ENCODE measurements at places on chromosomes 7 and 10.

DNA sequence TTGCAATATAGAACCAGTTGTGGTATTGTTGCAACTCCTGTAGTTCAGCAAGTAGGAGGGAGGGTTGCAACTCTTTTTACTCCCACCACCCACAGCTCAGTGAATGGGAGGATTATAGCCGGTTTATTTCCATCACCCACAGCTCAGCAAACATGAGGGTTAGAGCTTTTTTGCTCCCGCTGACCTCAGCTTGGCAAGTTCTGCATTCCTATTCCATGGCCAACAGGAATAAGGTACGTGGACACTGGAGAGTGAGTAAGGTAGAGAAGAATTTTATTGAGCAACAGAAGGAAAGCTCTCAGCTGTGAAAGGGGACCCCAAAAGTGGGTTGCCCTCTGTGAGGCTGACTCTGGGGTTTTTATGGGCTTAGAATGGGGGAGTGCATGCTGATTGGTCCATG, 167.1 kb upstream of the SMIM30 start:
- no peak for DNase-seq

DNA sequence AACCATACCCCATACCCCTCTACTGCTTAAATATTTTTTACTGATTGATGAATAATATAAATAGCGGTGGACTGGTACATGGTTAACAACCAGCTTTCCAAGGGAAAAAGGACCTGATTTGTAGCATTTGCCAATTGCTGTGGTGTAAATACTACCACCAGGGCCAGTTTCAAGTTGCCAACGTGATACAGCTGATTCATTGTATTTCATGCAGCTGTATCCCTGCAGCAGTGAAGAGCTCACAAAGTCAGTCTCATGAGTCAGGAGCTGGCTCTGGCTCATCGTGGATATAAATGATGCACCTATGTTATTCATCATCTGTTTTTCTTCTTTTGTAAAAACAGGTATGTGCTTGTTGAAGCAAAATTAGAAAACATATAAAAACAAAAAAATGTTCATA, 15.2 kb downstream of the CALML5 start:
- no peak for DNase-seq

DNA sequence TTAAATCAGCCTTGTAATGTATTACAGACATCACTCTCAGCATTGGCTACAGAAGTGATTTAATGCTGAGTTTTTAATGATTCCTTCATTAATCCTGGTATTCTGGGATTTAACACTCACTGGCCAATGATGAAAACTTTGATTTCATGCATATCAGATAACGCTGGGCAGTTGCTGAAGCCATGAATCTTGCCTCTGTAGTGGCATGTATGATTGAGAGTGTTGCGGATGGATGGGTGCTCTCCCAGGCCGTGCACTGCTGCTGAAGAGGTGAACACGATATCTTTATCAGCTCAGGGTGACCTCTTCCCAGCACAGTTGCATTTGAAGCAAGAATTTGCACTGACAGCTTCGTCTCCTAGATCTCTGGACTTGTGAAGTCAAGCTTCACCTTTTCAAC, 168.7 kb downstream of the LRRC4 start:
- no peak for DNase-seq

DNA sequence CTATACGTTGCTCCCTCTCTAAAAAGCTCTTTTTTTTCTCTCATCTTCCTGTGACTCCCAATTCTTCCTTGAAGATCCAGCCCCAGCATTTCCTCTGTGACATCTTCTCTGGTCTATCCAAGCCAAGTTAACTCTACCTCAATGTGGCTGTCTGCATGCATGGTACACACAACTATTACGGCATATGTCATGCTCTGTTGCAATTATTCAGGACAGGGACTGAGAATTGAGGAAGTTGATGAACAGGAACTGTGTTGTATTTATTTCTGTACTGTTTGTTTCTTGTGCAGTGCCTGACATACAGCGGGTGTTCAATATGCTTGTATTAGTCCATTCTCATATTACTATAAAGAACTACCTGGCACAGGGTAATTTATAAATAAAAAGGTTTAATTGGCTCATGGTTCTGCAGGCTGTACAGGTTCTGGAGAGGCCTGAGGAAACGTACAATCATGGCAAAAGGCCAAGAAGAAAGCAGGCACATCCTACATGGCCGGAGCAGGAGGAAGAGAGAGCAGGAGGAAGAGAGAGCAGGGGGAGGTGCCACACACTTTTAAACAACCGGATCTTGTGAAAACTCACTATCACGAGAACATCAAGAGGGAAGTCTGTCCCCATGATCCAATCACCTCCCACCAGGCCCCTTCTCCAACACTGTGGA, 6.3 kb downstream of the TRPV5 start:
- DNase-seq, result no peak

- DNase-seq, result no peak
These were observed 353.6 kb downstream of the CRPPA start for GRCh38 chr7:16067711-16068110.

DNA sequence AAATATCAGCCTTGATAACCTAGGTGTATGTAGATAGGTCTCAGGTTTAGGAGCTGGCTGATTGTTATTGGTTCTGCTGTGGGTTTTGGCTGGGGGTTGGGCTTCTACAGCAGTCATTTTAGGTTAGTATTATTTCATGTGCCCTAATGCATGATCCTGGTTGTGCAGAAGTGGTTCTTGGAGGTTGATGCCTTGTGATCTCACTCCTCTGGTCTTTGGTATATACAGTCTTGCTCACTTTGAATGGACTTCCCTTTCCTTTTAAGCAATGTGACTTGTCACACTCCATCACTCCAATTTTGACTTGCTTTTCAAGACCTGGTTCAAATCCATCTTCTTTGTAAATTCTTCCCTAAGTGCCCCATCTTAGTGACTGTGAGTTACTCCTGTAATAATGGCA, 188.9 kb downstream of the LRMDA start:
- no peak for DNase-seq

- DNase-seq, result no peak
These were observed 11.1 kb downstream of the C7orf57 start for GRCh38 chr7:48046458-48046857.
